ENCODE measurements at places on chromosomes 6 and 20. TPM values are rescaled to one million over a fixed set of nuclear protein-coding genes. Genes with fewer than 3 reads are reported as not detected.

RAMACL gene
- total RNA-seq, result 0.93 TPM

HCRTR2 gene
- not detected for total RNA-seq

UST gene
- total RNA-seq, result 16.4 TPM

TUBB2B gene
- total RNA-seq, result 14.6 TPM

- DNase-seq, result no peak
Observed at GRCh38 chr6:44967481-44967880, 360.6 kb upstream of the RUNX2 start.

GRCh38 chr6:144568241-144568640 is 283.1 kb downstream of the UTRN start:
- no peak for DNase-seq

DNA sequence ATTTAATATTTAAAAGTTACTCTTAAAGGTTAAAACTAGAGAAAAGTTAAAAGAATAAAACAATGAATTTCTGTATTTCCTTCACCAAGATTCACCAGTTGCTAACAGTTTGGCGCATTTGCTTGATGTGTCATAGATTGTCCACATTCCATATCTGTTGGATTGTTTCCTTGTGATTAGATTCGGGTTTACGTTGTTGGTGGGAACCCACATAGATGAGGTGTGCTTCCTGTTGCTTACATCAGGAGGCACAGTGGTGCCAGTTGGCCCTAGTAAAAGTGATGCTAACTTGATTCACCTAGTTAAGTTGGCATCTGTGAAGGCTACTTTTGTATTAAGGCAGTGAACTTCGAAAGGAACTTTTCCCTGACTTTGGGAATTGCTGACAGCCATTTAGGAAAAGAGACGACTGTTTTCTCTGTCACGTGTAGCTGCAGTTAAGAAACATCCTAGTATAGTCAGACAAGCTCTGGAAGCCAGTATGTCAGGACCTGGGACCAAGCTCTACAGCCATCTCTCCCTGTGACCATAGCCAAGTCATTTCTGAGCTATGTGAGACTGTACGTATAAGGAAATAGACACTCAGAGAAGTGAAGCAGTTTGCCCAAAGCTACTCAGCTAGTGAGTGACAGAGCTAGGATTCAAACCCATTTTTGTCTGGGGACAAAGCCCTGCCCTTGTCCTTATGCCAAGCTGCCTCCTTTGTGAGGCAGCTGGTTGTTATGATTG is 49.0 kb downstream of the PPARD start:
- no peak for DNase-seq

DNA sequence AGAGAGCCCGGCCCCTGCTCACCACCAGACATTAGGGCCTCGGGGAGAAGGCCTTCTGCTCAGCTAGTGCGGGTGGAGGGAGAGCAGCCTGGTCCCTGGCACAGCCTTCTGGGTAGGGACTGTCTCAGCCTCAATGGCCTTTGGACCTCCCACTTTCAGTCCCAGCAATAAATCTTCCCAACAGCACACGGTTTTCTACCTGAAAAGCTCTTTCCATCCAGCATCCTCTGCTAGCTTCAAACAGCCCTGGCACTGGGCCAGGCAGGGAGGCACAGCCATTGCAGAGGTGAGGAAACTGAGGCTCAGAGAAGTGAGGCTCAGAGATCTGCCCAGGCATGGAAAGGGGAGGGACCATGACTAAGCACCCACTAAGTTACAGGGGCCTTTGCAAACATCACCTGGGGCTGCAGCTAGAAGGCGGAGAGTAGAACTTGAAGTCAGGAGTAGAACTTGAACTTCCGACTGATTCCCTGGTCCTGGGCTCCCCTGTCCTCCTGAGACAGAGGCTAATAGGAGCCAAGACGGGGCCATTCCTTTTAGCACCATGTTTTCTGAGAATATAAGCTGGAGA is 43.9 kb upstream of the NOL4L start:
- no peak for DNase-seq

NCR2 gene
- not detected for total RNA-seq

DNA sequence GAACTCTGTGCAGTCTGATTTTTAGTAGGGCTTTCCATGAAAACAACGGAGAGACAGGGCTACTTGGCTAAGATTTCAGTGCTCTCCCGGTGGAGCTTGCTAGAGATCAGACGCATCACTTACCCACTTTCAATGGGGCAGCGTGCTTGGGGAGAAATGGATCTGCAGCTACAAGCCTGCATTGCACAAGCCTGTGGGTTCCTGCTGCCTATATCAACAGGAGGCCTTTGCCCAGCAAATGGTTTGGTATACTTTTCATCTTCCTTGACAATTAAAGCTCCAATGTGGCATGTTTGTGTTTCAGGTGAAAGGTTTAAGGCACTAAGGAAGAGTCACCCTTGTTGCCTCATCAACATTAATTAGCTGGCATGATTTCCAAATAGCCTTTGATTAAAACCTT is 136.0 kb upstream of the FOXQ1 start:
- DNase-seq, result no peak

VWA7 gene
- total RNA-seq, result 1.6 TPM

- DNase-seq, result no peak
Observed at GRCh38 chr6:165615636-165616035, 47.4 kb downstream of the PDE10A start.

DNA sequence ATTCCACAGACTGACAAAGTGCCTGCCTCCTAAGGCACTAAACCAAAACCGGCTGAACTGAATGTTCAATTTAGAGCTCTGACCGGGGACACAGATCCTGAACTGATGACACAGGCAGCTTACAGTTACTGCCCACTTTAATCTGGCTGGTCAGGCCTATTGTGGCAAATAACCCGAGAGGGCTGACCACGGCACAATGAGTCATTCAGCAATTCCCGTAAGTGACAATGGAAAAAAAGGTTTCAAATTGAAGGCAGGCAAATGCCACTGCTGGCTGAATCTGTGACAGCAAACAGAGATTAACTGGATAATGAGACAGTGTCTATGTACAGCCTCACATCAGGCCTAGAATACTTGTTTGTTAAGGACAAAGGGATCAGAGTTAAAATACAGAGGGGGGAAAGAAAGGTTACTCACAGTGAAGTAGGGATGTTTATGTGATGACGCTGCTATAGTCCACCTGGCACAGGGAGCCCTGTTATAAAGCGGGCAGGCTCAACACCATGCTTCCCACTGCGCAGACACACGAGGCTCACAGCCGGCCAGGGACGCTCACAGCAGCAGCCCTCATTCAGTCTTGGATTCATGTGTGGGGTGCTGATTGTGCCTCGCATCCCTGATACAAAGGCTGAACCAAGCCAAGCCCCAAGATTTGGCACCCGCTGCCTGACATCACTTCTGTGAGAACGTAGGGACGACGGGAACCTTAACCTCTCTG is 54.4 kb downstream of the RTN4IP1 start:
- no peak for DNase-seq

GRCh38 chr6:88823998-88824397 is 139.4 kb downstream of the RNGTT start:
- no peak for DNase-seq

STX7 gene
- 48.2 TPM for total RNA-seq

DNA sequence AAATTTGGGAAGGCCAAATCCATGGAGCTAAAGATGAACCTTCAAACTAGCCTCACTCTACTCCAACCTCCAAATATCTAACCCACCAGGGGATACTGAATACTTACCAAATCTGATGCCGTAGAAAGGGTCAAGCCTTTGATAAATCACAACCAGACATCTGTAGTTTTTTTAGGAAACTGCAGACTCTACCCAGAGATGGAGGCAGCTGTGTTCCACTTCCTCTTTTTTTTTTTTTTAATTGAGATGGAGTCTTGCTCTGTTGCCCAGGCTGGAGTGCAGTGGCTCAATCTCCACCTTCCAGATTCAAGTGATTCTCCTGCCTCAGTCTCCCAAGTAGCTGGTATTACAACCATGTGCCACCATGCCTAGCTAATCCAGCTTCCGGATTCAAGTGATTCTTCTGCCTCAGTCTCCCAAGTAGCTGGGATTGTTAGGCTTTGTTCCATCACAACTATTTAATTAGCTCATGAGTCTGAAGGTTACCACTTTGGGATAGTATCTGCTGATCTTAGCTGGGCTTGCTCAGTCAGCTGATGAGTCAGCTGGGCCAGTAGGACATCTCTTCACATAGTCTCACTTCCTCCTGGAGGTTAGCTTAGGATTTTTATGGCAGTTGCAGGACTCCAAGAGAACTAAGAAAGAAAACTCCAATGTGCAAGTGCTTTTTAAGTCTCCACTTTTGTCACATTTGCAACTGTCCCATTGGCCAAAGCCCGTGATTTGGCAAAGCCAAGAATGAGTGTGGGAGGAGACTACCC is 13.3 kb downstream of the FRK start:
- no peak for DNase-seq

DNA sequence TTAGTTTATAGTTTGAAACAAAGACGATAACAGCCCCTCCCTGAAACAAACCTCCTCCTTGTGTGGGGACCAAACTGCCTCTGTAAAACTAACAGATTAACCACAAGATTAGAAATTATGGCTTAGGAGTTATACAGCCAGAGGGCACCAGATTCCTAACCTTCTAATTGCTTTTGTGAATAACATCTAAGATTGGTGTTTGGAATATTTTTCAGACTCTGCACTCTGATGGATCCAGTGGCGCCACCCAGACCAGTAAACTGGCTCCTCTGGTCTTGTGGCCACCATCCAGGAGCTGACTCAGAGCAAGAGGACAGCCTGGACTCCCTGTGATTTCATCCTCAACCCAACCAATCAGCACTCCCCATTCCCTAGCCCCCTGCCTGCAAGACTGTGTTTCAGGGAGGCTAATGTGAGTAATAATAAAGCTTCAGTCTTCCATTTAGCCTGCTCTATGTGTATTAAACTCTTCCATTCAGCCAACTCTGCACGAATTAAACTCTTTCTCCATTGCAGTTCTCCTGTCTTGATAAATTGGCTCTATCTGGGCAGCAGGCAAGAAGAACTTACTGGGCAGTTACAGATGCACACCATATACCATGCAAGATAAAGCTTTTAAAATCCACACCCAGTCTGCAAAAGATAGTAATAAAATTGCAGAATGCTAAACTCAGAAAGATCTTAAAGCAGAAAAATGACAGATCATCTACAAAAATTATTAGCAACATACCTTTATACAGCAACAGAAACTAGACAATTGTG is 58.5 kb upstream of the SLC22A16 start:
- no peak for DNase-seq

SOBP gene
- 1.6 TPM for total RNA-seq

- no peak for DNase-seq
Observed at GRCh38 chr6:10404799-10405512, 9.9 kb downstream of the TFAP2A start.

DNA sequence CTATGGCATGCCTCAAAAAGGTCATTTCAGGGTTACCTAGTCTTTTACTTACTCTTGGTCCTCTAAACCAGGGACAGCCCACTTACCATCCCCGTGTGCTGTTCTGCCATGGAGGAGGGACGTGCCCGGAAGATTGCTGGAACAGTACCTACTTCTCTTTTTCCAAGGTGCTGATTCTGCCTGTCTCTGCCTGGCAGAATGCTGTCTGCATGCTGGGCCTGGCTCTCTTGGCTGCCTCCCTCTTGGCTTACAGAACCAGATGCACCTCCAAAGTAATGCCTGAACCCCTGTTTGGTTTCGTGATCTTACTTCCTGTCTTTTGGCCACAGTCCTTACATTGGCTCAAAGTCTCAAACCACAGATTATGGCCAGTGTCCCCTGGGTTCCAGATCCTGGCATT is 120.7 kb upstream of the NT5E start:
- no peak for DNase-seq

MATN4 gene
- 0.61 TPM for total RNA-seq

DNA sequence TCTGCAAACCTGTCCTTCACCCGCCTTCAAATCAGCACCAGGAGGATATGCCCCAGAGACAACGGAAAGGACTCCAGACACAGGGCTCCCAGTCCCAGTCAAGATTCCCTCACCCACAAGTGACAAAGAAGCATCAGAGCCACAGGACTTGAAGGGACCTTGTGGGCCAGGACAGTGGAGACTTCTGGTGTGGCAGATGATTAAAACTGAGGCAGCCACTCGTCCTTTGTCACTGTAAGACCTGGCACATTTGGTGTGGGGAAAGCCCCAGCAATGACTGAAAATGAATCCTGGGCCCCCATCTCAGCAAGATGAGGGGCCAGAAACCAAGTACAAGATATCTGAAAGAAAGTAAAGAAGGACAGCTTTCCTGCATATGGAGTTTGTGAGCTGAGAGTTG is 15.6 kb upstream of the GMPR start:
- DNase-seq, result peak; percentile 70

- DNase-seq, result no peak
Observed at GRCh38 chr6:162438980-162439379, 288.6 kb downstream of the PRKN start.

DNA sequence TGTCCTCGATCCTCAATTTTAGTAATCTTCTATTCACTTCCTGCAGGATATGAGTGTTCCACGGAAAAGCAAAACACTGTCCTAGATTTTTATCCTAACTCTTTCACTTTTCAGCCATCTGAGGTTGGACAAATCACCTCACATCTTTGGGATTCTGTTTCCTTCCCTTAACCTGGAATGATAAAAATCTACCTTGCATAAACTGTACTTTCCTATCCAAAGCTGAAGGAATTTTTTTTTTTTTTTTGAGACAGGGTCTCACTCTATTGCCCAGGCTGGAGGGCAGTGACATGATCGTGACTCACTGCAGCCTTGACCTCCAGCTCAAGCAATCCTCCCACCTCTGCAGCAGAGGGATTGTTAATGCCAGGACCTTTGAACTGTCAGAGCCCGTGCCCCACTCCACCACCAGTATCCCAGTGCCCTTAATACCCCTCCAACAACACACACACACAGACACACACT is 20.5 kb downstream of the CAPN11 start:
- no peak for DNase-seq

CNR1 gene
- total RNA-seq, result 17.7 TPM

DNA sequence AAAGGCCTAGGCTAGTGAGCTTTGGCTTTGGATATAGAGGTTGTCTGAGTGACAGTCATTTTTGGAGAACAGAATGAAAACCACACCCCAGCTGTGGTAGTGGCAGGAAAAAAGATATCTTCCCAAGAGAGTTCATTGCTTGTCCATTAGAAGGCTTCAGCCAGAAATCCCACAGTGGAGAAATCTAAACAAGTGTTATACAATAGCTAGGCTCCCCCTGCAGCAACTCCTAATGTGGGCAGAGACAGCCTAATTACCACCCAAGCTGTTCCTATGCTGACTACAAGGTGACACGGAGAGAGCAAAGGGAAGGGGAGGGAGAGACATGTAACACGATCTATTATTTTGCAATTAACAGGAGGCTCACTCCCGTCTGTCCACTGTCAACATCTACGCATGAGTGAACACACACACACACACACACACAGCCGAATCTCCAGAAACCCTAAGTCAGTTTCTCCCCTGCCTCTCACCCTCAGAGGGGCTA is 147.5 kb upstream of the TCF21 start:
- DNase-seq, result no peak

GRCh38 chr6:33823806-33824205 is 20.0 kb upstream of the MLN start:
- DNase-seq, result no peak

DNA sequence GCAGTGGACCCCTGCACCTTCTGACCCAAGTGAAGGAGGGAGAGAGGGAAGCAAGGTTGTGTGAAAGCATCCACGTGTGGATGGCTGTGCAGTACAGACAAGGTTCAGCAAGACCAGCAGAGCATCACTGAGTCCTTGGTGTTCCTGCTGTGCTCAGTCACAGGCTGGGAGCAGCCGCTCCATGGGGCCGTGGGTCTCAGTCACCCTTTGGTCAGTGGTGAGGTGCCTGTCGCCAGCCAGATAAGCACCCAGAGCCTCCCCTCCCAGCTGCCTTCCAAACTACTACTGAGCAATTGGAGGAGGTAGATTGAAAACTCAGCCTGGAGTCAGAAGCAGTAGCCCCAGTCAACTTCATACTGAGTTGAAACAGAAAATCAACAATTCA is 218.9 kb downstream of the SLC24A3 start:
- DNase-seq, result no peak
